Activated CD8-positive, alpha-beta T cell treated with anti-CD3 and anti-CD28 coated beads for 36 hours (primary cell): ENCODE measurements at places on chromosomes 6 and 20. TPM values are rescaled to one million over a fixed set of nuclear protein-coding genes. Genes with fewer than 3 reads are reported as not detected.

DNA sequence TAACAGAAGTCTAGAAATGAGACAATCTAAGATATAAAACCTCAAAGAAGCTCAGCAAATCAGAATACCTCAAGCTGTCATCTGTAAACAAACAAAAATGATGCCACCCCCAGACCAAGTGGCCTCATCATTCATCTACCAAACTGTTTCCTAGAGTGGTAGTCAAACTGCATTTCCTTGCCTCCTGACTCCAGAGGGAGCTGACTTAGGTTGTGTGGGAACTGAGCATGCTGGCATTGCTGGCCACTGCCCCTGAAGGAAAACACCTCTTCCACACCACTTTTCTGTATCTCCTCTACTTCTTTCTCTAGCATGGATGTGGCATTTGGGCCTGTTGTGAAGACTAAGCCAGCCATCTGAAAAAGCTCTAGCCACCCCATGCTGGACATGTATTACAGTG lies 56.3 kb downstream of the ZHX3 start:
- DNase-seq = no peak

GRCh38 chr6:134435814-134436280 lies 117.9 kb upstream of the SGK1 start:
- no peak for DNase-seq

- DNase-seq = no peak
Measured at GRCh38 chr6:51049983-51050877, 231.6 kb downstream of the TFAP2B start.

NR2E1 gene
- total RNA-seq = not detected
